ENCODE measurements at places on chromosomes 11 and 22.

- DNase-seq, result peak; percentile 26
Observed at GRCh38 chr11:44893846-44894617, 56.7 kb downstream of the TP53I11 start.

GRCh38 chr11:130548491-130548833, 100.0 kb downstream of the ADAMTS15 start:
- DNase-seq, result no peak

DNA sequence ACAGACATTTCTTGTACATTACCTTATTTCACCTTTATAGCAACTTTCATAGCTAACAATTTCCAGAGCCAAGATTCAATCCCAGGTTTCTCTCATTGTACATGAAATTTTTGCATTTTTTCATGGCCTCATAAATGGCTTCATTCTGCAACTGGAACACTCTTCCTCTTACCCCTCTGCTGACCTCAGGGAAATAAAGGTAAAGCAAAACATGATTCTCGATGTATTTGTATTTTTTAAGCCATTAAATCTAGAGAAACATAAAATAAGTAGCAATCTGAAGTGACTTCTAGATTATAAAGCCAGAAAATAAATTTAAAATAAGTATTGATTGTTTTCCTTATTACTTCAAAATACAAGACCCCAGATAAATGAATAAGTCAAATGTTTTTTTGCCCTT, at the start of gene OR5T2:
Gene OR5T2 (minus strand): TSS at position 101 of the 400 bp plus-strand sequence. CDS start 1,193 bp downstream, outside the sequence.
- DNase-seq, result no peak

DNA sequence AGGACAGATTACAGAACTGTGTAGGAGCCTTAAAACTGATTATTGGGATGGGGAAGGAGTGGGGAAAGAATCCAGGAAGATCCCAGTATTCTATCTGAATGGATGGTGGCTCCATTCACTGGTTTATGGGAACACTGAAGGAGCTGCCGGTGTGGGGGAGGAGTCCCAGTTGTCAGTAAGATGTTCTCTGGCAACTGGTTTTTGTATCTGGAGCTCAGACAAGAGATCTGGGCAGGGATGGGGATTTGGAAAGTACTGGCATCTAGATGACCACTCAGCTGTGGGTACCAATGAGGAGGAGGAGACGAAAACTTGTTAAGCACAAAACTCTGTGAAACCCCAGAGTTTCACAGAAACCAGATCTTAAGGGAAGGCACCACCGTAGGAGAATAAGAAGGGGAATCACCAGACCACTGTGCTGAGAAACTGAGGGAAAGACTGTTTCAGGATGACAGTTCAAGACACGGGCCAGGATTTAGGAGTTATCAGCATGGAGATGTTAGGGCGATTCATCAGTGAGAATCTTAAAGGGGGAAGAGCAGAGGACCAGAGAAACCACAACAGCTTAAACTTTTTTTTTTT, 28.1 kb downstream of the LDLRAD3 start:
- no peak for DNase-seq
